ENCODE measurements at places on chromosomes 3 and 15. TPM values are rescaled to one million over a fixed set of nuclear protein-coding genes. Genes with fewer than 3 reads are reported as not detected.

GRCh38 chr3:109532257-109533216 is 195.2 kb upstream of the DPPA4 start:
- DNase-seq: no peak

GRCh38 chr3:38829404-38829803 is 13.4 kb upstream of the SCN10A start:
- no peak for DNase-seq

- DNase-seq: no peak
These were observed 42.2 kb downstream of the GMPS start for GRCh38 chr3:155912579-155913190.

DNA sequence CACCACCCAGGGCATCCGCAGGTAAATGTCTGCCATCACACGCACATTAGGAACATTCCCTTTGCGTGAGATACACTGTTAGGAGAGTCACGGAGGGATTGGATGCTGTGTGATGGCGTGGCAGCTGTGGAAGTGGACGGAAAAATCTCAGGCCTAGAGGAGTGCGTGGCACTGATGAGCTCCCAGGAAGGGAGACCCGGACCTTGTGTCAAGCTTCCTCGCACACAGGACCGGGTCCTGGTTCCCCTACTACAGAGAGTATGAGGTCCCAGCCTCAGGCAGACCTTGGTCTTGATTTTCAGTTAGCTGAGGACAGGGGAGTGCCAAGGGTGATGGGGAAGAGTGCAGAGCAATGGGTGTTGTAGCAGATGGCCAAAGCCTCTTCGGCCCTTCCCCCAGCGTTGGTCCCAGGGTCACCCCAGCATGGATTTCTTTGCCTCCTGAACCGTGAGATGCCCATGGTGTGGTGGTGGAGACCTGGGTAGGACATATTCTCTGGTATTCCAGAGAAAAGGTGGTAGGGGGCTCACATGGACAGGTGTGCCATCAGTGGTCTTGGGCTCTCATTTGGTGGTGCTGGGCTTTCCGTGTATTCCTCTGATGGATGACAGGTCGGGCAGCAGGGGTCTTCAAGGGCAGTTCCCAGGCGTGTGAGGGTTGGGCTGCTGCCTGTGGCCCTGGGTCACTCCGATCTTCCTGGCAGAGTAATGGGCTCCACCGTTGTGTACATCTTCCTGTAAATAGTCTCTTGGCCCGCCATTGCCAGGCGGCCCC is 105.1 kb downstream of the SNRPN start:
- DNase-seq: no peak

DNA sequence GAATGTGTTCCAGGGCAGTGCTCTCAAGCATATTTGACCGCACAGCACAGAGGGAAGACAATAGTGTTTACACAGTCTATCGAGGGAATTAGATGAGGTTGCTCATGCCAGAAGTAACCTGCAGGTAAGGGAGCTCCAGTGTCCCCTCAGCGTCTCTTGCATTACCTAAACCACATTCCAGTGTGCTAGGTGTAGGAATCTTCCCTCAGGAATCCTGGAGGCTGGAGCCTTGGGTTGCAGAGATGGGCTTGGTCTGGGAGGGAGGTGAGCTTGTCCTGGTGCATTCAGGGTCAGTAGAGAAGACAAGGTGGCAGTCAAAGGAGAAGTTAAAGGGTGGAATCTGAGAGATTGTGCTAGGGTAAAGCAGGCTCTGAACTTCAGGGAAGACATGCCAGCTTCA is 56.3 kb downstream of the SOX14 start:
- DNase-seq: no peak

DNA sequence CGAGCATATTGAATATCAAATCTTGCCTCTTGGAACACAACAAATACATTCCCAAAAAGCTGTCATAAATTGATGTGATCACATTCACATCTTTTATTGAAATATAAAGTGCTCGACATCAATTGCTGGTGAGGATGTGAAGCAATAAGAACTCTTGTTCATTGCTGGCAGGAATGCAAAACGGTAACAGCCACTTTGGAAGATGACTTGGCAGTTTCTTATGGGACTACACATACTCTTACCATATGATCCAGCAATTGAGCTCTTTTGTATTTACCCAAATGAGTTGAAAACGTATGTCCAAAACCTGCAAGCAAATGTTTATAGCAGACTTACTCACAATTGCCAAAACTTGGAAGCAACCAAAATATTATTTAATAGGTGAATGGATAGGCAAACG is 234.9 kb downstream of the CACNA2D3 start:
- DNase-seq: no peak

- DNase-seq: no peak
These were observed 25.9 kb upstream of the SLC6A6 start for GRCh38 chr3:14376348-14377043.

- no peak for DNase-seq
These were observed 33.1 kb downstream of the DZIP1L start for GRCh38 chr3:138082085-138082991.

DNA sequence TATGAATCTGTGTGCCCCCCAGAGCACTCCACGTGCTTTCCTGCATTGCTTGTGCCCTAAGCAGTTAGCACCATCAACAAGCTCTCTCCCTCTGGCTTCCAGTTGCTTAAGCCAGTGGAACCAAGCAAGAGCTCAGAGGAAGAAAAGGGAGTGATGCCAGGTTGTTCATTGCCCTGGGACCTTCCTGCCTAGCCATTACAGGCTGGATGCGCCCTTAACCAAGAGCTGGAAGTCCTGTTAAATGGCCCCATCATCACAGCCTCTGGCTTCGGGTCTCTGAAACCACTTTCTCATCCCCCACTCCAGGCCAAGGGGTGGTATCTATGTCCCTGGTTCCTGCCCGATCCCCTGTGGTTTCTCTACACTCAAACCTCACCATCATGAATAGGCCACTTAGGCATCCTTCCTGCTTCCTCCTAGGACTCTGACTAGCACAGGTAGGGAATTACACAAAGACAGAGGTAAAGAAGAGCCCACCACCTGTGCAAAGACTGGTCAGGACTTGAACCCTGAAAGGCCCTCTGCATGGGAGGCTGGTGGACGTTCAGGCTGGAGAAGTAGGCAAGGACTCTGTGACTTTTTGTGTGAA is 309.5 kb upstream of the TRIM42 start:
- no peak for DNase-seq

DNA sequence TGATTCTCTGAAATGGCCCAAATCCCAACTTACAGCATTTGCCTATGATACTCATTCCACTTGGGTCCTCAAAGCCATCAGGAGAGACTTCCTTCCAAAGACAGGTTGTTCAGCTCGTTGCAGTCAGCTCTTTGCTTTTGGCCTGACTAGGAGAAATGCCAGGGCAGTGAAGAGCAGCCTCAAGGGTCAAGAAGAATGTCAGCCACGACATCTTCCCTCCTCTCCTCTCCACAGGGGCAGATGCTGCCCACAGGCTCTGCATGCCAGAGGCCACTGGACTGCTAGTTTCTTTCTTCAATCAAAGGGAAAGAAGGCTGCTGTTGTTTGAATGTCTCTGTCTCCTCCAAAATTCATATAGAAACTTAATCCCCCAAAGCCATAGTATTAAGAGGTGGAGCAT is 201.7 kb upstream of the PFN2 start:
- DNase-seq: no peak

DNA sequence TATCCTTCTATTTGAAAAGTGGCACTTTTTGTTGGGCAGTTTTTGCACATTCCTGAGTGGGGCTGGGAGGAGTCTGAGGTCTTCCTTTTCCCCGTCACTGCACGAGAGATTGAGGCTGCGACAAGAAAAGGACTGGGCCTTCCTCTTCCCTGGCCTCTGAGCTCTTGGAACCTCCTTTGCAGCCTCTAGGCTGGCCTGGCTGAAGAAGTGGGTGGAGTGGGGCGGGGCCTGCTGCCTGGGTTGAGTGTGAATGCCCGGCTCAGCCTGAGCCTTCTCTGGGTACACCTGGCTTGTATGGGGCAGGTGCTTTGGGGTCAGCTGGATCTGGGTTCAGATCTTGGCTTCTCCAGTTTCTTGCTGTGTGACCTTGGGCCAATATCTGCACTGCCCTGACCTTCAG is 43.1 kb downstream of the PLXNA1 start:
- no peak for DNase-seq

DNA sequence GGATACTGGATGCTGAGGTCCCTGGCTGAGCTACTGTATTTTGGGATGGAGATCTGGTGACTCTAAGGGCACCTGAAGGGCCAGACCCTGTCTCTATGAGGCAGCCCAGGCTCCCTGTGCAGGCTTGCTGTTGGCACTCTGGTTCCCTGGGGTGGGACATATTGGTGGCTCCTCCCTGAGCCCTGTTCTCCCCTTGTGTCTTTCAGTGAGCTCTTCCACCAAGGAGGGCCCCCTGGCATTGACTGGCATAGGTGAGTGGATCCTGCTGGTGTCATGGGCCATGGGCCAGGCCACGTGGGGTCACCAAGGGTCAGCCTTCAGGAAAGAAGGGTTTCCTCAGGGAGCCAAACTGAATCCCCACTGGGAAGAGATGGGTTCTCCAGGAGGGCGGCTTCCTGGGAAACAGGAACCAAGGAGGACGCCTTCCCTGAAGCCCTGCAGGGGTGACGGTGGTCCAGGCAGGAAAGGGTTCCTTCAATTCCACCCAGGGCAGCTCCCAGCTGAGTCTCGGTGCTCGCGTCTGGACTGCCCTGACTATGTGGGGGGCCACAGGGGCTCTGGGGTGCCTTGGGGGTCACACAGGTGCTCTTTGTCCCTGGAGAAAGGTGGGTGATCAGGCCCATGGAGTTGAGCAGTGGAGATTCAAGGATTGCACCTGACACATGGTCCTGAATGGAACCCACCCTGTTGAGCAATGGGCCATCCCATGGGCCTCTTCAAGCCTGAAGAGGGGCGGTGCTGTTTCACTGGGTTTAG is 220.4 kb downstream of the SNRPN start:
- DNase-seq: peak; percentile 38

DNA sequence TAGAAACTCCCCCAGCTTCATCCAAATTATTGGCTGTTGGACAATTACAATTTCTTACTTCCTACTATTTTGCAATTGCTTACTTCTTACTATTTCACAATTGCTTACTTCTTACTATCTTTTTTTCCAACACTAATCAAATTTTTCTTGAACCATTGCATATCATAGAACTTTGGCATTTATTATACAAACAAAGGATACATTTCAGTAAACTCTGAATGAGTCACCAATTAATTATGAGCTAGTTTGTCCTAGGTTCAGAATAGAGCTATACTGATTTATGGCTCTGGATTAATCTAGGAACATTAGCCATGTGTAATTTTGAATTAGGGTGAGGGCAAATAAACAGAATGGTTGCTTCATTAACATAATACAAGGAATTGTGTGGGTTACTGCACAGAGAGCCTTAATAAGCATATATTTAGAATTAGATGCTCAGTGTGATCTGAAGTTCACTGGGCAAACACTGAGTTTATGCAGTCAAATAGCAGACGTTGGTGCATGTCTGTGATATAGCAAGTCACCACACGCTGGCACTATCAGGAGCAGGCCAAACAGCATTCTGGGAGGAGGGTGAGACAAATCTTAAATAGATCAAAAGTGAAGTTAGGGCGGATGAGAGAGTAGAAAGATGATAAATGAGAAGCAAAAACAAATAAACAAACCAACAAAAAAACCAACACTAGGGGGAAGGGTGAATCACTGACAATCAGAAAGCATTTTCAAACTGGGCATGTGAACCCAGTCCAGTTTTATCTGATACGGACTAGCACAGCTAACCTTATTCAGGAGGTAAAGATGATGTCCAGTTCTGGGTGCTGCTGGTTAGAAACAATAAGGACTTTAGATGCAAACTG is 21.5 kb downstream of the GABRR3 start:
- no peak for DNase-seq

DNA sequence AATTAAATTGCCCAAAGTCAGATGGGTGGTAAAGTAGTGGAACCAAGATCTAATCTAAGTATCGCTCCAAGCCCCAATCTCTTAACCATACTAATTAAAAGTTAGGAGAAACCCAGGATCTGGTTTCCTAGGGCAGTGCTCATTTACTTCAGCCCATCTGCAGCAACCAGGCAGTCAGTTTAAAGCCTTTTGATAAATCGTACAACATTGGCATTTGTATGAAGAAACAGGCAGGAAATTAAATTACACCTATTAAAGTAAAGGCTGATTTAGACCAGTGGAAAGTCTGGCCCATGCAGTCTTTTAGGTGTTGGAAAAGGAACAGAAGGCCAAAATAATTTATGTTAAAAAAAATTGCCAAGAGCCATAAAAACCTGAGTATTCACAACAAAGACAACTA is 594.4 kb upstream of the UBE2E2 start:
- no peak for DNase-seq

GRCh38 chr3:96756516-96756915 is 57.9 kb upstream of the EPHA6 start:
- no peak for DNase-seq

DNA sequence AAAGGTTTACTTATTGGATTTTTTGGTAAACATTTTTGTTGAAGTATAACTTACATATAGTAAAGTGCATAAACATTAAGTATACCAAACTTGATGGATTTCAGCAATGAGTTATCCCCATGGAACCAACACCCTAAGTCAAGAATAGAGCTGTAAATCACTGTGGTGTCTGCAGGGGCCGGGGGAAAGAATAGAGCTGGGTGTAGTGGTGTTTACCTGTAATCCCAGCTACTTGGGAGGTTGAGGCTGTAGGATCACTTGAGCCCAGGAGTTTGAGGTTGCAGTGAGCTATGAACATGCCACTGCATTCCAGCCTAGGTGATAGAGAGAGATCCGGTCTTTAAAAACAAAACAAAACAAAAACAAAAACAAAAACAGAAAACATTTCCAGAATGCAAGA is 13.3 kb upstream of the FEM1B start:
- DNase-seq: no peak

DNA sequence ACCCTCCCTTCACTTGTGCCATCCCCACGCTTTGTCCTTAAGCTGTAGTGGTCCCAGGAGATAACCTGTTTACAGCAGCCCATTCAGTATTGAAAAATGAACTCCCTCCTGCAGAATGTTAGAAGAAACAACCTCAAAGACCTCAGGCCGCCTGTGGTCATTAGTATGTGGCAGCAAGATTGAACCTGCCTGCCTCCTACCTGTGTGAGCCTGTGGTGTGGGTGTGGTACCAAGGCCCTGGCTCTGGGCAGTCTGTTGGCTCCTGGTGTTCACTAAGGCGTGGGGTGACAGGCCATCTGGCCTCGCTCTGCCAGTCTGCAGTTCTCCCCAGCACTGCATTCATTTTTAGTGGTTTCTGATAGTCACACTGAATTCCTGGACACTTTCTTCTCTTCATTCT is 21.0 kb downstream of the LSM3 start:
- no peak for DNase-seq

DNA sequence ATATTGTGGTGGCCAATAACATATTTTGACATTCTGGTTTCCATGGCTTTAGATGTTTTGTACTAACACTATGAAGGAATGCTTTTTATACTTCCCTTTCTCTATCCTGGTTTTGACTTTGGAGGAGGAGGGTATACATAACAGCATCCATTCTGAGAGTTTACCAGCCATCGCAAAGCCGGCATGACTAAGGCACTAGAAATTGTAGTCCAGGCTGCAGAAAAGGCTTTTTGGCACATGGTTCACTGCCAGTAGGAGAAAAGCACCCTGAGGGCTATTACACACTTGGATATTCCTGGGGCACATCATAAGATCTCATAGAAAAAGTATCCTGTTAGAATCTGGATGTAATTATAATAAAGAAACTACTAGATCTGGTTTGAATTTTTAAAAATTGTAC is 101.8 kb downstream of the STT3B start:
- no peak for DNase-seq

- DNase-seq: no peak
These were observed 1.6 kb upstream of the SHOX2 start for GRCh38 chr3:158107605-158108444.

ITIH1 gene
- total RNA-seq: not detected

CFAP44 gene
- 11.5 TPM for total RNA-seq

RYR3 gene
- total RNA-seq: not detected

CYP1A2 gene
- not detected for total RNA-seq

SLC35A5 gene
- total RNA-seq: 9.9 TPM

SNTN gene
- total RNA-seq: not detected

CCDC12 gene
- total RNA-seq: 58.0 TPM

TAGLN3 gene
- not detected for total RNA-seq

Data from natural killer cell treated with Interleukin-12 subunit alpha and Interleukin-12 subunit beta and Interleukin-15 and Interleukin-18, amount 100 ng/mL, for 72 hours (primary cell).